Fibroblast of skin of right quadriceps (primary cell): ENCODE measurements at places on chromosomes 16 and 17.

- no peak for DNase-seq
Observed at GRCh38 chr17:72463287-72464102, 342.7 kb downstream of the SOX9 start.

GRCh38 chr16:70493802-70494201, 29.6 kb downstream of the COG4 start:
- DNase-seq = no peak

GRCh38 chr17:63440127-63440769, 5.9 kb downstream of the CYB561 start:
- no peak for DNase-seq

DNA sequence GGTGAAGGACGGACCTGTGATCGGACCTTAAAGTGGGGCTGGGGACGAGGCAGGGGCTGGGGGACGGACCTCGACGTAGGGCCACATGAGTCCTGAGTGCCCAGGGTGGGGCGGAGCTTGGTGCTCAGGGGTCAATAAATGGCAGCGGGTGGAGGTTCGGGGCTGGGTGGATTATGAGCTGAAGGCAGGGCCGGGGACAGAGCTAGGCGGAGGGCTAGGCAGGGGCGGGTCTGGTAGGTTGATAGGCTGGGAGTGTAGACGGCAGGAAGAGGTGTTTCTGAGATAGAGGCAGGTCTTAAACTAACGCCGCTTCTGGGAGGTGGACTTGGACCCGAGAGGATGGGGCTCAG, 733 bp downstream of the CHRNB1 start:
- DNase-seq = no peak

DNA sequence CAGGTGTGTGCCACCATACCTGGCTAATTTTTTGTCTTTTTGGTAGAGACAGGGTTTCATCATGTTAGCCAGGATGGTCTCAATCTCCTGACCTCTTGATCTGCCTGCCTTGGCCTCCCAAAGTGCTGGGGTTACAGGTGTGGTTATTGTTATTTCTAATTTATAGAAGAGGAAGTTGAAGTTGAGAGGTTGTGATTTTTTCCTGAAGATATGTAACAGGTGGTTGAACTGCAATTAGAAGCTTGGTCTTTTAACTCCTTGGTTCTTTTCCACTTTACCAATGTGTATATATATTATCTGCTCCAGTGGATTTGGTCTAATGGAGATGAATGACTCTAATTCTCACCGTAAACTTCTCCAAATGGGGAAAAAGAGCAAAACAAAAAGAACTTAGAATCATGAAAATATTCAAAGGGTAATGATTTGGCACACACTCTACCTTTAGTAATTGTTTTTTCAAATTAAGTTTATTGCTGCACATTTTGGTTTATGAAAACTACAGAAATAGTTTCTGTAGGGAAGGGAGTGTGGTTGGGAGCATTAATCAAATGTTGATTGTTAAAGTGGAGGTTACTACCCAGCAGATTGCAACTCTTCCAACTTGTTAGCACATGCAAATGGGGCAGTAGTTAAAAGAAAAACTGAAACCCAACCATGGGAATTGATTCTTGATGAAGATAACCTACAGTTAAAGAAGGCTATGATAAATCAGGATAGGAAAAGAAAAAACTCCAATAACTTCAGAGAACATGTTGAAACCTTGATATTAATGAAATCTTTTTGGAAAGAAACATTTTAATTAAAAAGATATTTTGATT, 1.8 kb upstream of the KRT10 start:
- DNase-seq = no peak
